Activated CD8-positive, alpha-beta memory T cell treated with anti-CD3 and anti-CD28 coated beads for 4 hours (primary cell): ENCODE measurements at places on chromosomes 11 and 22.

DNA sequence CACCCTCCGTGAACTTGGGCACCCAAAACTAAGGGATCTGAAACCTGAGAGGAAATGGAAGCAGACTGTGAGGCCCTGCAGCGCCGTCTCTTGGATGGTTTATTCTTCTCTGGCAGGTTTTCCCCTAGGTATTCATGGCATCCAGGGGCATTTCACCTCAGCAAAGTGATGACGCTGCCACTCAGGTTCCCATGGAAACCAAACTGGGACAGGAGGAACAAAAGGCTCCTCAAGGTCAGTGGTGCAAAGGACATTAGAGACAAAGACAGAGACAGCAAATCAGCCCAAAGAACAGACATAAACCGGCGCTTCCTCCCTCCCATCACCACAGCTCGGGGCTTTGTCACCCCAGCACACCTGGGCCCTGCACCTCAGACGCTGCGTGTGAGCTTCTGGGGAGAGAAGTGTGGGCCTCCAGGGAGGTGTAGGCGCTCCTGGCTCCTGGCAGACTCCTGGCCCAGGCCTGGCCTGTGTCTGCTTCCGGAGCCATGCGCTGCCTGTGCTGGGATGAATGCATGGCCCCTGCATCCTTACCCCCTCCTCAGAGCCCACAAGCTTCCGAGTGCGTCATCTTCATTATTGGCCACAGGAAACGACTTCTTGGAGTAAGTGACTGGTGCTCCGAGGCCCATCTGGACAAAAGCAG lies 5.9 kb downstream of the TP53AIP1 start:
- DNase-seq = no peak

DNA sequence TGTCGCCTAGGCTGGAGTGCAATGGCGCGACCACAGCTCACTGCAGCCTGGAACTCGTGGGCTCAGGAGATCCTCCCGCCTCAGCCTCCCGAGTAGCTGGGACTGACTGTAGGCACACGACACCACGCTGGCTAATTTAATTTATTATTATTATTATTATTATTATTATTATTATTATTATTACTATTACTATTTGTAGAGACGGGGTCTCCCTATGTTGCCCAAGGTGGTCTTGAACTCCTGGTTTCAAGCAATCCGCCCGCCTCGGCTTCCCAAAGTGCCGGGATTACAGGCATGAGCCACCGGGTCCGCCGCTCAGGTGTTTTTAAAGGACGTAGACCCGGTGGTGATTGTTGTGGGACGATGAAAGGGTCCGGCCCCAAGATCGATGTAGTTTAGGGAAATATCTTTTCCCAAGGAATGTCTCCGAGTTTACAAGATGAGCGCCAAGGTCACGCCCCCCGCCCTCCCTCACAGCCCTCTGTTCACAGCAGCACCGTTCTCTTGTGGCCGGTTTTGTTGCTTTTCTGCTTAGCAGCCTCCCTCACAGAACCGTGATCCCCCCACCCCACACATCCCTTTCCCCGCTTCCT lies 728 bp upstream of the POGLUT3 start:
- DNase-seq = no peak

- no peak for DNase-seq
Measured at GRCh38 chr22:42892571-42893316, 35.7 kb upstream of the ARFGAP3 start.

DNA sequence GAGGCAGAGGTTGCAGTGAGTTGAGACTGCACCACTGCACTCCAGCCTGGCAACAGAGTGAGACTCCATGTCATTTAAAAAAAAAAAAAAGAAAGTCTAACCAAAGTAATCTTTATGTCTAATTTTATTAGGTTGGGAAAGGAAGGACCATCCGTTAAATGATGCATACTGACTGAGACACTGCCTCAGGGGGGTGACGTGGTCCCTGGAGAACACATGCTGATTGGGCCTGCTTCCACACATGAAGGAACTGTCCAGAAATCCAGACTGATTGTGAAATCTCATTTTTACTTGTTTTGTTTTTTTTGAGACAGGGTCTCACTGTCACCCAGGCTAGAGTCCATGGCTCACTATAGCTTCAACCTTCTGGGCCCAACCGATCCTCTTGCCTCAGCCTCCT lies 5.5 kb downstream of the SF3A1 start:
- no peak for DNase-seq

DNA sequence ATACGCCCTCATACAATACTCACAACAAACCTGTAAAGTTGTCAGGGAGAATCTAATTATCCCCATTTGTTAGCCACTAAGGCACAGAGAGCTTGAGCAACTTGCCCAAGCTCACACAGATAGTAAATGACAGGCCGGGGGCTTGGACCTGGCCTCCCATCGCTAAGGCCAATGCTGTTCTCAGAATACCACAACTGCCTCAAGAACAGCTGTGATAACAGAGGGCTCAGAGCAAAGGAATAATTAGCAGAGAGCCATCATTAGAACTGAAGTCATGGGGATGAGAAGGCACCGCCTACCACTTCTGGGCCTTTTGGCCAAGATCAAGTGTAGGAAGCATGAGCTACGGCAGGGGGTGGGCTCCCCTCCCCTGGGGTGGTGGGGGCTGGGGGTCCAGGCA lies 98.6 kb downstream of the FEZ1 start:
- DNase-seq = no peak

- no peak for DNase-seq
Measured at GRCh38 chr11:13818325-13818724, 144.2 kb upstream of the SPON1 start.

DNA sequence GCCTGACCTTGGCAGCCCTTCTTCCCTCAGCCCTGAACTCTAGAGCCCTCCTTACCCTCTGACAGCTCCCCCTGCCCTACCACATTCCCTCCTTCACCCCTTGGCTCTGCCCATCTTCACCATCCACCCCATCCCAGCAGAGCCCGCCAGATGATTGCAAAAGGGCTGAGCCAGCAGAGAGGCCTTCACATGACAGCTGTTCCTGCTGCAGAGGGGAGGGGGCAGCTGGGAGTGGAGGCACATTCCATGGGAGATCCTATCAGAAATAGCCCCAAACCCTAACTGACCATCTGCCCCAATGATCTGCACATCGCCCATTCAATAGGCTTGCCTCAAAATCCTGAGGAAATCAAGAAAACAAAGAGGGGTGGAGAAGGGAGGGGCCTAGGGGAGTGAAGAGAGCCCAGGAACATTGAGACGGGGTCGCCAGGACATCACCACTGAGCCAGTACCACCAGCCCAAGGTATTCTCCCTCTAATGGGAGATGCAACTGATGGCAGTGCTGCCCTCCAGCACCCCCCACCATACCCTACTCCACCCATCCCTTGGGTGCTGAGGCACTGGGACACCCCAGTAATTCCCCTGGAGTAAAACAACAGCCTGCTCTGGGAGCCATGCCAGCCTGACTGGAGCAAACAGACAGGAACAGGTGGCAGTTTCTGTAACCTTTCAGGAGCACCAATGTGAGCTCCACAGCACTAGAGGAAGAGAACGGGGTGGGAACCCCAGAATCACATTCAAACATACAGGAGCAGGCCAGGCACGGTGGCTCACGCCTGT lies 8.0 kb upstream of the AHNAK start:
- no peak for DNase-seq

DNA sequence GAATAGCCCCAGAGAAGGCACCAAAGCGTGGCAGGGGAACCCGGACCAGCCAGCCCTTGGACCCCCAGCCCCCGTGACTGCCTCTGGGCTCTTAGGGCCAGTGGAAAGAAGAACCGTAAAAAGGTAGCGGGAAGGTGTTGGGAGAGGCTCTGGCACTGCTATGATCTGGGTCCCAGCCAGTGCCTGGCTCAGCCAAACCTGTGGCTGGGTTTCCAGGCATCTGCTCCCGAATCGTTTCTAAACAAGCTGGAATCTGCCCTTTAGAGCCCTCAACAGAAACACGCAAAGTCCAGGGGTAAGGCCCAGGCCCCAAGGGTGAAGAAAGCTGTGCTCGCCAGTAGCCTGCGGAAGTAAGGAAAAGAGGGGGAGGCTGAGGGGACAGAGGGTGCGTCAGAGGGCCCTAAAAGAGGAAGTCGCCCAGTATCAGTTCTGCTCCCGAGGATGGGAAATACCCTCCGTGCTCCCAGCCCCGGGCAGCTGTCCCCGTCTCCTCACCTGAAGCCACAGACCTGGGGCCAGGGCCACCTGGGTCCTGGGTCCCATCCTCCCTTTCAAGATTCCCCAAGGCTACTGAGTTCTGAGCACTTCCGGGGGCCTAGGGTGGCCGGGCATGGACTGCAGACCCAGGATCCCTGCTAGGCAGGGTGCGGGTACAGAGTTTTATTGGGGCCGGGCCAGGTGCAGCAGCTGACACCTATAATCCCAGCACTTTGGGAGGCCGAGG lies 24.7 kb downstream of the IL10RA start:
- no peak for DNase-seq

- DNase-seq = no peak
Measured at GRCh38 chr22:25714739-25715138, 27.2 kb upstream of the MYO18B start.

GRCh38 chr11:7555052-7555699 lies 41.4 kb downstream of the PPFIBP2 start:
- no peak for DNase-seq

GRCh38 chr11:62954478-62954877 lies 30.3 kb downstream of the SLC22A6 start:
- DNase-seq = no peak

- no peak for DNase-seq
Measured at GRCh38 chr11:118230088-118230487, 5.3 kb upstream of the JAML start.

- no peak for DNase-seq
Measured at GRCh38 chr11:115587718-115588342, 83.6 kb upstream of the CADM1 start.

DNA sequence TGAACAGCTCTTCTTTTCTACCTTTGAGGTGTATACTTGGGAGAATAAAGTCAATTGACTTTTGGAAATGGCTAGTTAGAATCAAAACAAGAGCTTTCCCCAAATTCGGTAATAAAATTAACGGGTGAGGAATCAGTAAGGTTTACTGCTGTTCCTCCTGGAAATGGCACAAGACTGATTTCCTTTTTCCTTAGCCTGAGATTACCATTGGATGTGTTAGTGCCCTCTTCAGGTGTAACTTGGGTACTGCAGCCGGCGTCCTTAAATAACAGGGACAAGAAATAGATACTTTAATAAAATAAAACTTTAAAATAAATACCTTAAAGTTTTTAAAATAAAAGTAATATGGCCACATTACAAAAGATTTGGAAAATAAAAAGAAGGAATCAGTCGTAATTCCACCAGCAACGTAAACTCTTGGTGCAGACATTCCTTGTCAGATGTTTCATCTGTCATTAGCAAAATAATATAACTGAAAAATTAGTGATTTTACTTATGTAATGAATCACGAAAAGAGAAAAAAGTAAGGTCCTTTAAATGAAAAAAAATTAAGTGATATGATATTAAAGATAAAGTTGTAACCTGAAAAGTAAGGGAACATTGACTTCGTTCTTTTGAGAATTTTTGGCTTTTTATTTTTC lies 29.7 kb downstream of the ZFTA start:
- peak; percentile 22 for DNase-seq

DNA sequence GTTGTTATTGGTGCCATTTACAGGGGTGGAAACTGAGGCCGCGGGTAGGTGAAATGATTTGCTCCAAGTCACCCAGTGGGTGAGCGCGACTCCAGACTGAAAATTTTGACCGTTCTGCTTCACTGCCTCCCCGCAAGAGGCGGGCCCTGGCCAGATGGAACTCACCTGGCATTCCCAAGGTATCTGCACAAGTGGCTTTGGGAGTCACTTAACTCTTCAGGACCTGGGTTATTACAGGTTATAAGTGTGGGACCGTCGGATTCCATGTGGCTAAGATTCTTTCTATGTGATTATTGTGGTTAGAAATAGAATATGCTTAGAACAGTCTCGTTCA lies 598 bp downstream of the CABIN1 start:
- DNase-seq = no peak

- DNase-seq = no peak
Measured at GRCh38 chr11:18248561-18248960, at the start of gene SAA2. SAA2 (minus strand) TSS chr11:18248668; CDS start chr11:18248011, 657 bp downstream.

GRCh38 chr22:42151924-42152635 lies 21.5 kb upstream of the CYP2D6 start:
- DNase-seq = no peak

- no peak for DNase-seq
Measured at GRCh38 chr11:123480290-123480815, 50.3 kb downstream of the GRAMD1B start.

GRCh38 chr22:21861851-21862250 lies 5.6 kb downstream of the MAPK1 start:
- no peak for DNase-seq

- no peak for DNase-seq
Measured at GRCh38 chr11:1499899-1500298, 13.3 kb upstream of the MOB2 start.

- no peak for DNase-seq
Measured at GRCh38 chr22:44172370-44173108, 8.2 kb upstream of the PARVG start.

GRCh38 chr11:59778122-59778521 lies 22.9 kb downstream of the STX3 start:
- no peak for DNase-seq

DNA sequence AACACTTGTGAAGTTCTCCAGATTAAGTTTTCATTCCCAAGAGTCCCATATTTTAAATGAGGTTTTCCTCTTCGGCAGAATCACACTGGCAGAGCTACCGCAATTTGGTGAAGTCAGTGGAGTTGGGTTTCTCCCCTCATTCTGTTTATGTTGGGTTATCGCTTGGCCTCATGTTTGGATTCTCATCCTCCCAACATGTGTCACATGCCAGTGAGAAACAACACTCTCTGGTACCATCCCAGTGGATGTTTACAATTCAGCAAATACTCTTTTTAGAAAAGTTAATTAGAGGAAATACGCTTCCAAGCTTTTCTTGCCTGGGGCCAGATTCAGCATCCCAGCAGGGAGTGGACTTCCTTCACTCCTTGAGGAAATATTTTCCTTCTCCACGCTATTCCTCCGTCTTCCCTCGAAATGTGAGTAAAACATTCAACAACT lies 2.1 kb downstream of the PAMR1 start:
- DNase-seq = no peak

DNA sequence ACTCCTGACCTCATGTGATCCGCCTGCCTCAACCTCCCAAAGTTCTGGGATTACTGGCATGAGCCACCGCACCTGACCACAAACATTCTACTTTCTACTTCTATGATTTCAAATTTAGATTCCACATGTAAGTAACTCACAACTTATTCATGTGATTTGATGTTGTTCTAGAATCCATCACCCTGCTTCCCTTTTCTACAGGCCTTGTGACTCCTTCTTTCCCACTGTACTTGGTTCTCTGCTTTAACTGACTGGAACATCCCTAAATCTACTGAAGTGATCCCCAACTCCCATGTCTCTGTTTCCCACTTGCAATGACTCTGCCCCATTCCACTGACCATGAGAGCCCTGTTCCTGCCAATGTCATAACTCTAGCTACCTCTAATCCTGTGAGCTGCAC lies 25.7 kb upstream of the MRPL17 start:
- DNase-seq = no peak

- DNase-seq = no peak
Measured at GRCh38 chr11:88384669-88385005, 47.1 kb upstream of the CTSC start.

GRCh38 chr22:20080776-20081654 lies 974 bp downstream of the DGCR8 start:
- no peak for DNase-seq

- no peak for DNase-seq
Measured at GRCh38 chr22:41367039-41367679, 14.6 kb upstream of the TEF start.

- no peak for DNase-seq
Measured at GRCh38 chr11:105740164-105740903, 130.5 kb downstream of the GRIA4 start.
